ENCODE measurements at places on chromosomes 1 and 21.

- DNase-seq, result peak; percentile 64
Observed at GRCh38 chr1:68954841-68955240, 458.0 kb upstream of the DEPDC1 start.

DNA sequence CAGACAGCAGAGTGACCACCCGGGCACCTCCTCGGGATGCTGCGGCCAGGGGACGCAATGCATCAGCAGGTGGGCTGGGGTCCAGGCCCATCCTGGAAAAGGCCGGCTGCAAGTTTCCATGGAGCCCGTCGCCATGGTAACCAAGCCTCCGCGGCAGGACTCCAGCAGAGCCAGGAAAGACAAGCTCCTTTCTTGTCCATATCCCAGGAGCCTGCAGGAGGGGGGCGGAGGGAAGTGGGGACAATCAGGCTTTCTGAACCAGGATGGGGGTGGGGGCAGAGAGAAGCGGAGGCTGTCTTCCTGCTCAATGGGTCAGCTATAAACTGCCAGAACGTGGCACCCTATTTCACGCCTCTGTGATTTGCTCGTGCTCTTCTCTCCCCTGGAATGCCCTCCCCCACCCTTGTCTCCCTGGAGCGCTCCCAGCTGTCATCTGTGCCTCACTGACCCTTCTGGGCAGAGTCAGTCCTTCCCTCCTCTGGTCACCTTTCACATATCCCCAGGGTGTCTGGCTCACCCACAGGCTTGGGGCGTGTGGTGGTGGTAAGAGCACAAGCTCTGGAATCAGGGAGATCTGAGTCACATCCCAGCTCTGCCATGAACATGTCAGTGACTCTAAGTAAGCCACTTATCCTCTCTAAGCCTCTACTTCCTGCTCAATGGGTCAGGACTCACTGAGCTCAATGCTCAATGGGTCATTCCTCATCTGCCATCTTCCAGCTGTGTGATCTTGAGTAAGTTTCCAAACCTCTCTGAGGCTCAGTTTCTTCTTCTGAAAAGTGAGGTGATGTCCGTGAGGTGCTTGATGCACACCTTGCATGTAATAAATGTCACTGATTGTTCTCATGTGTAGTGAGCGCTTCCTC is 58.9 kb upstream of the LAPTM5 start:
- peak; percentile 83 for DNase-seq

GRCh38 chr1:47498551-47498950 is 60.7 kb downstream of the FOXD2 start:
- DNase-seq, result no peak

DNA sequence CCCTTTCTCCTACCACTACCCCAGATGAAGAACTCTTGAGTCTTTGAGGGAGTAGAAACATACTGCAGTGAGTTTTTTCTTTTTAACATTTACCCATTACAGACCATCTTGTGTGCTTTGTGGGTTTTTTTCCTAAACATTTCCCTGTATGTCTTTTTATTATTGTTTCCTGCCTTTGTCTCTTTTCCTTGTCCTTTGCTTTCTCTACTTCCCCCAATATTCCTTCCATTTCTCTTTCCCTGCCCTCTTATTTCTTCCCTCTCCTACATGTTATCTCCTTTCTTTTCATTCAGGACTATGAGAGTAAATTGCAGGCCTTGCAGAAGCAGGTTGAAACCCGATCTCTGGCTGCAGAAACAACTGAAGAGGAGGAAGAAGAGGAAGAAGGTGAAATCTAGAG is 79.1 kb upstream of the PGD start:
- no peak for DNase-seq

GRCh38 chr1:237199026-237199425 is 157.0 kb downstream of the RYR2 start:
- DNase-seq, result no peak

DNA sequence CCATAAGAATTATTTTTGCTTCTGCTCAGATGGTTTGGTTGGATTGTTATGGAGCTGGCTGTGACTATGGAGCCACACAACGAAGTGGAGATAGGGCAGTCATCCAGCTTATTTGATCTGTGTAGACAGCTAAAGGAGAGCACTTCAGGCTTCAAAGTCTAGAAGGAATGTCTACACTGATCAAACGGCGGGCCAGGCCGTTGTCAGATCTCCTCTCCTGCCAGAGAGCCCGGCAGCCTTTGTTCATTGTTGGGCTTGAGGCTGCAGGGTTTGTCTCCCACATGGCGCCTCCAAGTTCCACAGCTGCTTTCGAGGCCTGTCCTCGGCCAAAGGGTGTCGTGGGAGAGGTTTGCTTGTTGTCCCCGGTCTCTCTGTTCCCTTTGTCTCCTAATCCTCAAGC is 2.8 kb upstream of the STMN1 start:
- DNase-seq, result no peak

GRCh38 chr1:183004141-183004540 is 19.1 kb upstream of the LAMC1 start:
- DNase-seq, result no peak

DNA sequence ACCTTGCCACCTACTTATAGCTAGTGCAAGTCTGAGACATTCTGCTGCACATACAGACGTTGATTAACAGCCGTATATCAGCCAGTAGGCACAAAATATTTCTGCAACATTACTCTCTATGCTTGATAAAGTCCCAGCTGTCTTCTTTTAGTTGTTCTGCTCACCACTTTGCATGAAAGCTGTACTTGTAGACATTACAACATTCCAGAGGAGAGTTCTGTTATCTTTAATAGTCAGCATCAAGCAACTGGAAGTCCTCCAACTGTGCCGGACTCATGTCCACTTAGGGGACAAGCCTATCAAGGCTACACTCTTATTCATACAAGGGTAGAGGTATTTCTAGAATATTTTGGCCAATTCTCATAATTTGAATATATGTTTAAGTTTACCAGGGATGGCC is 50.0 kb downstream of the CACHD1 start:
- peak; percentile 87 for DNase-seq

DNA sequence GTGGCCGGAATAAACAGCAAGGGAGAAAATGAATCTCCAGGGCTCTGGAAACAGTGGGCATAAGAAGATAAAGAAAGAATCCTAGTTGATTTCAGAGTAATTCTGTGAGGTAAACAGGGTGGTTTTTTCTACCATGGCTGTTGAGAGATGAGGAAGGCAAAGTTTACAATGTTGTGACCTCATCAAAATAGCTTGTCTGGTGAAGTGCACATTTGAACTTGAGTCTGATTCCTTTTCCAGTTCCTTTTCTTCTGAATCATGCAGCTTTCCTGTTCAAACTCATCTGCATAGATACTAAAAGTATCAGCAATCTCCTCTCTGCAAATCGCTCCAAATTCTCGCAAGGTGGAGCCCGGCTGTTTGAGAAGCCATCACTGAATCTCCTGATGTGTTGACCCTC is 161.7 kb downstream of the PLPP3 start:
- no peak for DNase-seq

GRCh38 chr1:169309178-169310166 is 58.1 kb downstream of the NME7 start:
- peak; percentile 5 for DNase-seq

GRCh38 chr1:164296172-164296571 is 262.8 kb upstream of the PBX1 start:
- DNase-seq, result peak; percentile 23

GRCh38 chr1:203693721-203694120 is 67.1 kb downstream of the ATP2B4 start:
- no peak for DNase-seq

DNA sequence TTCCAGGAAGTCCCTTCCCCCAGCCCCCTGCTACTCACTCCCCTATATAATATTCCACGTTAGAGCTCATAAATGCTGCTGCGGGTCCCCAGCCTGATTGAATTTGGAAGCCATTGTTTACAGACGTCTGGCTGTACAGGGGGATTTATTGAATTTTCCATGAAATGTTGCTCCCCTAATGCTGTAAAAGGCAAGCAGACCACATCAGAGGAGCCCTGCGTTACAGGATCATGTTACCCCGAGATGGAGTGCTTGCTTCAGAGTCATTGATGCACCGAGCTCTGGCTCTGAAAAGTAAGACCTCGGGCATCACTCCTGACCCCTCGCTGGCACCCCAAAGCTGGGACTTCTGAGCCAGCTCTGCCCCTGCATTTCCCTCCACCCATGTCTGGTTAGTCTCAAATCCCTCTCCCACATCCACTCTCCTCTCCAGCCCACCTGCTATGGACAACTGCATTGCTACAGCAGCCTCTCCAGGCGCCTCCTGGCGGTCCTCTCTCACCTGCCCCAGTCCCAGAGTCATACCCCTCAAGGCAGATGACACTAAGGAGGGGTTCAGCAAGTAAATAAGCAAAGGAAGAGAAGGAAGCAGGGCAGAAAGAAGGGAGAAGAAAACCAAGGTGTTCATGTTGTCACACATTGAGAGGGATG is 127.8 kb downstream of the TMEM53 start:
- no peak for DNase-seq

- no peak for DNase-seq
Observed at GRCh38 chr1:51570063-51570710, 46.7 kb upstream of the OSBPL9 start.

- peak; percentile 39 for DNase-seq
Observed at GRCh38 chr1:222390181-222390580, 157.7 kb downstream of the HHIPL2 start.

DNA sequence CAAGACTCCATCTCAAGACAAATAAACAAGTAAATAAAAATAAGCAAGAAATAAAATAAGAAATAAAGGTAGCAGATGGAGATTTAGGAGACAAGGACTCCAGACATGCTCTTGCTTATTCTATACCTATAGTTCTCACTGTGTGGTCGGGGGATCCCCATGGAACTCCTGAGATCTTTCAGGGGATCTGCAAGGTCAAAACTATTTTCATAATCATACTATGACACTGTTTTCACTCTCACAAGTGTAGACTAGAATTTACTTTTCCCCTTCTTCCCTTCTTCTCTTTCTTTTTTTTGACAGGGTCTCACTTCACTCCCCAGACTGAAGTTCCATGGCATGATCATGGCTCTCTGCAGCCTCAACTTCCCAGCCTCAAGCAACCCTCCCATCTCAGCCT is 29.8 kb upstream of the NLRP3 start:
- no peak for DNase-seq

DNA sequence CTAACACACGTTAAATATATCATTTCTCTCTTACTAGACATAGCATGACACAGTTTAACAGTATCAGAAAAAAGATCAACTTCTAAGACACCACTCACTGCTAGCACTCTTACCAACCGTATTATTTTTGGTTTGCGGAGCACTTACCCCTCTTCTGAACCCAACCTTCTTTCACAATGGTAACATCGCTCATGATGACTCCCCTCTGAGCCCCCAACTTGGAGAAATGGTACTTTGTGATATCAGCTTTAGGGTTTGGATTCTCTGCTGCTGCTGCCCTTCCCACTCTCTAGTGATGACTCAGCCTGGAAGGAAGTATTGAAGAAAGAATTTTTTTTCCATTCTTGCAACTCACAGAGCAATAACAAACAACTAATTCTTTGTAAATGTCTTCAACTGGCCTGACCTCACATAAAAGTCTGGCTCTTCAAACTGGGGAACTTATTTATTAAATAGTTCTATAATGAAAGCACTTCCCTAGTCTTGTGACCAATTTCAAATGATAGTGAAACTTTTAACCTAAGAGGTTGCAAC is 7.0 kb downstream of the AKT3 start:
- peak; percentile 85 for DNase-seq

DNA sequence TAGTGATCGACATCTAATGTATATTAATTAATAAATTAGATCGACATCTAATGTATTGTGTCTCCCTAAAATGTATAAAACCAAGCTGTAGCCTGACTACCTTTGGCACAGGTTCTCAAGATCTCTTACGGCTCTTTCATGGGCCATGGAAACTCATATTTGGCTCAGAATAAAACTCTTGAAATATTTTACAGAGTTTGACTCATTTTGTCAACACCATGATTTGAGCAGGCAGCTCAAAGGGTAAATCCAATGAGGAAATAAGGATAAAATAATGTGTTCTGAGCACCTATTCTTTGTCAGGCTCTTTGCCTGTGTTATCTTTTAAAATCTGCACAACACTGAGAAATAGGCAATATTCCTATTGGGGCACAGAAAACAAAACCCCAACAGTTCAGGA is 223.4 kb upstream of the DUSP10 start:
- no peak for DNase-seq

DNA sequence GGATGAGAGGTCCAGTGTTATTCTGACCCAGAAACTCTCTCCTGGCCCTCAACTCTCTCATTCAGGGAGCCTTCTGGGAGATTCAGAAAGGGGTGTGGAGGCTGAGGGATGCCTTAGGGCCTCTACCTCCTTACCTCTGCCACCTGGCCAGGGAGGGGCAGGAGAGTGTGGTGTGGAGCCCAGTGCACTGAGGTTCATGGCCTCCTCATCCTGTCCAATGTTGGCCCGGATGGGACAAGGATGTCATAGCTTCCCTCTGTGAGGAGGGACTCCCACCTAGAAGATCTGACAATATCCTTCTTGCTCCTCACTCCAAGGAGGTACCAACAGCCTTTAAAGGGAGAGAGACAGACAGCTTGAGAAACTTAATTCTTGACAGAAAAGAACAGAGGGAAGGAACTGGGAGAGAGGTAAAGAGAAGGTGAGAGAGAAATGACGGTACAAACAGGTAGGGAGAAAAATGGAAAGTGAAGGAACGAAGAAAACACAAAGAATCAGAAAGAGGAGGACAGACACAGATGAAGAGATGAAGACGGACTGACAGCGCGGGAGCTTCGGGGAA is 779 bp downstream of the BEND5 start:
- no peak for DNase-seq

DNA sequence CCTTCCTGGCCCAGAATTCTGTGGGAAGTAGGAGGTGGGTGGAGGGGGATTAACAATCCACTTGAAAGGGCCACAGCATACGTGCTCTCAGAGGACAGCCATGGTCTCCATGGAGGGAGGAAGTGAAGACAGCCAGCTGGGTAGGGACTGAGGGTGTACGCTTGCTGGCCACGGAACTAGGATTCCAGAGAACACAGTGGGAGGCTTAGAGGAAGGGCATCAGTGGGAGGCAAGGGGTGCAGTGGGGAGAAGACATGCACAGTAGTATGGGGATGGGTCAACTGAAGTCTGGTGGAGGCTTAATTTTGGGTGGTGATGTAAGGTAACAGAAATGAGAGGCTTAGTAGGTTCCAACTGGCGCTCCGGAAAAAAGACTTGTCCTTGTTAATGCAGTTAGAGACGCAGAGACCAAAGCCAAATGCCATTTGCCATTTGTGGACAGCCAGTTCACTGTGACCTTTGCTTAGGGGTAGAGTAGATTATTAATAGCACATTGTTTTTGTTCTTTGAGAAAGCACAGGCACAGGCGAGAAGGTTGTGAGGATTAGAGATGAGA is 103.0 kb downstream of the ZSCAN20 start:
- no peak for DNase-seq

DNA sequence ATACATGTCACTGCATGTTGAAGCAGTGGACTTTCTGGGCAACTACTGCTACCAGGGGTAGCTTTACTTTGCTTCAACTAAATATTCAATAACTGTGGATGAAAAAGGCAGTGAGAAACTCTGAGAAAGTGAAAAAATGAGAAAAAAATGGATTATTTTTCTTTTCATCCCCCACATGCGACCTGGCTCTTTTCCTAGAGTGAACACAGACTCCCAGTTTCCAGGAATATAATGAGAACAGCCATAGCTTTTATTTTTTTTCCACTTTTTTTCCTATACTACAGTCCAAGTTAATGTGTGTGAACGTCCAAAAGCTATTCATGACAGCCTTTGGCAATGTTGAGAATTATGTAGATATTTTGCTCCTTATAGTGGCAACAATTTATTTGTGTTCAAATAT is 230.4 kb downstream of the DNM3 start:
- no peak for DNase-seq
